NCI-H2171 (cell line): ENCODE measurements at places on chromosomes 7 and 10.

DNA sequence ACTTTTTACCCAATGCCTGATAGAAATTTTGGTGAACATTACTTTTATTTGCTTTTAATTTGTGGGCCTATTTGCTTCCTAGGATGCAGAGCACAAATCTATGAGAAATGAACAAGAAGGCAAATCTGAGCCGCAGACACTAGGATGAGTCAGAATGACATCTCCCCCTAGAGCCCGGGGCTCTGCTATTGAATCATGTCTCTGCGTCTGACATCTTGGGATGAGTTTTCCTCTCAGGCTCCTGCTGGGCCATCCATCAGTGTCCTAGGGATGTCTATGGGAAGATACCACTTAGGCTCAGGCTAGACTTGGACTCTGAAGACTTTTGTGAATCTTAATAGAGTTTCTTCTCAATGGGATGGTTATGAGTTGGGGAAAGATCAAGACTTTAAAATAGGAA lies 157.3 kb upstream of the MTPN start:
- DNase-seq, result no peak

GRCh38 chr7:157599491-157599890 lies 262.7 kb downstream of the DNAJB6 start:
- no peak for DNase-seq

- no peak for DNase-seq
Measured at GRCh38 chr7:20543500-20543899, 72.0 kb upstream of the ABCB5 start.

GRCh38 chr10:18424200-18424599 lies 227.2 kb downstream of the NSUN6 start:
- DNase-seq, result no peak

GRCh38 chr7:140060243-140060630 lies 2.5 kb downstream of the PARP12 start:
- no peak for DNase-seq

- DNase-seq, result no peak
Measured at GRCh38 chr10:63642808-63643207, 121.6 kb downstream of the REEP3 start.
